CD4-positive, alpha-beta T cell (primary cell): ENCODE measurements at places on chromosomes 7 and 10. TPM values are rescaled to one million over a fixed set of nuclear protein-coding genes. Genes with fewer than 3 reads are reported as not detected.

DNA sequence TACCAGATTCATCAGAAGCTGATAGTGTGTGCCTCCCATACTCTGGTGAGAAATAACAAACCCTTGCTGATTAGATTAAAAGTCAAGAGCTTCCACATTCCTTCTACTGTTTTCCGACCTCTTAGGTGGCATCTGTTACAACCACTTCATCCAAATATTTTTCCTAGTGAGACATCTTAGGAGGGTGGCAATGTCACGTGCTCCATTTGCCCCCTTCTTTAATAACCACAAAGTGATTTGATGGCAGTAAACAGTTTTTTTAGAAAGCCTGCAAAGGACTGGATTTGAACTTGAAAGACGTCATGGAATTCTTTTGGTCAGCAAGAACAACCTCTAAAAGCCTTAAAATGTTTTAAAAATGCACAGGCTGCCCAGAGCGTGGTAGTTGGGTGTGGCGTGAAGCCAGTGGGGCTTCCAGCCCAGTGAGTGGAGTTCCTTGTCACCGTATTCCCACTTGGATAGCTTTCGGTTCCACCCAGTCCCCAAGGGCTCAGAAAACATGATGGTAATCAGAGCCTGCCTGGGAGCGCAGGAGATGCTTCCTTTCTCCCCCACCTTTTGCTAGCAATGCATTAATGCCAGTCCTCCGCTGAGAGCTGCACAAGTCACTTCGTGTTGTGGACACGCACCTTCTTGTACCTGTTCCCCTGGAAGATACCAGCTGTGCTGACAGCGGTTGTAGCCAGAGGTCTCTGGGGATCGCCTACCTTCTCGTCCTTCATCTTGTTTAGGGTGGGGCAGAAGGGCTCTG, 256.4 kb downstream of the KIAA1217 start:
- DNase-seq = no peak

- DNase-seq = no peak
These were observed 32.3 kb upstream of the TM9SF3 start for GRCh38 chr10:96619120-96619519.

DNA sequence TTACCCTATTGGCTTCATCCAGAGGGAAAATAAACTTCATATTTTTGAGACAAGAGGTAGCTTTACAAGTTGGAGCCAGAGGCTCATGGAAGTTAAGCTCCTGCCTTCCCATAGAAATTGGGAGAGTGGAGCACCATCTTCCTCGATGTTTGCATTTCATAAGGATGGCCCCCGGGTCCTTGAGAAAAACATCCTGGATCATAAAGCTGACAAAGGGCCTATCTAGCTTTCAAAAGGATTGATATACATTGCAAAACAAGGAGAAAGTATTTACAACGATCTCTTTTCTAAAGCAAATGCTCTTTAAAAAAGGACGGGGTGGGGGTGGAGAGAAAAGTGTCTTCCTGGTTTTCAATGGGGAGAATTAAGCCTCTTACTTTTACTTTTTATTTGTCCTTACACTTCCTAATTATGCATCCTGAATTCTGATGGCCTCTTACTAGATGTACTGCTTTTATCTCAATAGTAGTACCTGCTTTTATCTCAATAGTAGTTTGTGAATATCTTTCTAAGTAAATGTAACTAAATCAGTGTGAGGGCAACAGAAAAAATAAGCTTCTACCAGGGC, 65.6 kb downstream of the PTPRZ1 start:
- no peak for DNase-seq

GRCh38 chr7:28623105-28623730, 210.9 kb downstream of the CREB5 start:
- no peak for DNase-seq

DNA sequence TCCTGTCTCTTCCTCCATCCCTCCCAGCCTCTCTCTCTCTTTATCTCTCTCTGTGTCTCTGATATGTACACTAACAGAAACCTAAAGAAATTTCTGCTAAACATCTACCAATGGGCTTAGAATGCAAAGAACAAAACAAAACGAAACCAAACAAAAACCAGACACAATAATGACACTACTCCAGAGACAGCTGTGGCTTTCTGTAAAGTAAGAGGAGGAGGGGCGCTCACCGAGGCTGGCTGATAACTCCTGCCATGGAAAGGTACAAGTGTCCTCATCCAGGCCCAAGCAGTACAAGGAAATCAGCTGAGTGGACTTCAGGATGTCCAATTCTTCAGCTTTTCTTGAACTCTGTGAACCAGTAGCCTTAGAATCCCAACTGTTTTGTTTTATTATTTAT, 70.4 kb upstream of the FZD8 start:
- DNase-seq = no peak

- no peak for DNase-seq
These were observed 39.9 kb upstream of the INSYN2A start for GRCh38 chr10:127236266-127236665.

- no peak for DNase-seq
These were observed 50.6 kb downstream of the KIAA1217 start for GRCh38 chr10:24259365-24260130.

DNA sequence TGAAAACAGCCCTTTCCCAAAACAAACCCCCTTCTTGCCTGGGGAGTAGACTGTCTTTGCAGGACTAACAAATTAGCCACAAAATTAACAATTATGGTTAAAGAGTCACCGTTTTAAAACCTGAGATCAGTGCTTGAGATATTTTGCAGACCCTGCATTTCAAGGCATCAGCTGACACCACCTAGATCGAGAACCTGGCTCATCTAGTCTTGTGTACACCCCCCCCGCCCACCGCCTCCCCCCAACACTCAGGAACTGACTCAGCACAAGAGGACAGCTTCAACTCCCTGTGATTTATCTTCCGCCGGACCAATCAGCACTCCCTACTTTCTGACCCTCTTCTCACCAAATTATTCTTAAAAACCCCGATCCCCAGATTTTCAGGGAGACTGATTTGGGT, 737.1 kb downstream of the PHTF2 start:
- no peak for DNase-seq

GRCh38 chr7:137965942-137966640, 35.8 kb downstream of the CREB3L2 start:
- DNase-seq = no peak

GRCh38 chr10:5151076-5151475, 33.9 kb downstream of the AKR1C8 start:
- DNase-seq = no peak

DNA sequence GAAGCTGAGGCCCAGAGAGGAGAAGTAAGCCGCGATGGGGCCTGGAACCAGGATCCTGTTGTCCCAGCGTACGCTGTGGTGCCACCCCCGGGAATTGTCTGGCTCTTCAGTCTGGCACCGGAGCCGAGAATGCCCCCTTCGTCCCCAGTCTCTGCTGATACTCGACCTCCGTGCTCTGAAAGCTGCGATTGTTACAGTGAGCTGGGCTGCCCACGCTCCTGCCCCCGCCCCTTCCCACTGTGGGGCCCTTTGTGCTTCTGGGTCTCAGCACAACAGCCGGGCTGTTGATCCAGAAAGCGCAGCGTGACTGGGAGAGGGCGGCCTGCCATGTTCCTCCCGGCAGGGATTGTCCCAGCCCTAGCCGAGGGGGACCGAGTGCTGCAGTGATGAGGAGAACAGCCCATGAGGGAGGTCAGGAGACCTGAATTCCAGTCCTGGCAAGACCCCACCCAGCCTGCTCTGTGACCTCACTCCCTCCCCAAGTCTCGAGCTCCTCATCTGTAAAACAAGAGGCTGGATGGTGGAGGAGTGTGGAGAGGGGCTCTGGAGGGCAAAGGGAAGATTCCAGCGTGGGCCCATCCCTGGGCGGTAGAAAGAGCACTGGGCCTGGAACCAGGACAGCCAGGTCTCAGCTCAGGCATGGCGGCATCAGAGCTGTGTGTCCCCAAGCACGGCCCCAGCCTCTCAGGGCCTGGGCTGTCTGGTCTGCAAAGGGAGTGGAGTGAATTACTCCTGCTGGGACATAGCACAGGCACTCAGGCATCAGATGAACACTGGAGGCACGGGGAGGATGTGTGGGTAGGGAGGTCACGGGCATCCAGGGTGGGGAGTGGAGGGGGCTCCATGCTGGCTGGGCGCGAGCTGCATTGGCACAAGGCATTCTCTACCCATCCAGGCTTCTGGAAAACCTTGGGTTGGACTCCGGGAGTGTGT, 43.6 kb downstream of the TSPAN15 start:
- DNase-seq = no peak

GRCh38 chr10:96397902-96398301, 39.1 kb upstream of the OPALIN start:
- DNase-seq = no peak

DNA sequence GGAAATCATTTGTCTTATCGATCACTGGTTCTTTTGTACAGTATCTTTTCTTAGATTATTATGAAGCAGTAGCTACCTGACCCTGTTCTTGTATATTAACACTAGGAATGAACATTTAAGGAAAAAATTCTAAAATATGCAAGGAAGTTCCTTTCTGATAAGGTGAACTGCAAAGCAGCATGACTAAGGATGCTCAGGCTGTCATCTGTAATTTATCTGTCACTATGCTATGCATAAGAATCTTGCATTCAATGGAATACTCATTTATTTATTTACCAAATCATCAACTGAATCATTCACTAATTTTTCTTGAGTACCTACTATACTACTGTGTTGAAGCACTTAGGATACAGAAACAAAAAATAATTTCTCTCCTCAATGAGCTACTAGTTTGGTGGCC, 5.8 kb downstream of the GSDME start:
- DNase-seq = no peak

DNA sequence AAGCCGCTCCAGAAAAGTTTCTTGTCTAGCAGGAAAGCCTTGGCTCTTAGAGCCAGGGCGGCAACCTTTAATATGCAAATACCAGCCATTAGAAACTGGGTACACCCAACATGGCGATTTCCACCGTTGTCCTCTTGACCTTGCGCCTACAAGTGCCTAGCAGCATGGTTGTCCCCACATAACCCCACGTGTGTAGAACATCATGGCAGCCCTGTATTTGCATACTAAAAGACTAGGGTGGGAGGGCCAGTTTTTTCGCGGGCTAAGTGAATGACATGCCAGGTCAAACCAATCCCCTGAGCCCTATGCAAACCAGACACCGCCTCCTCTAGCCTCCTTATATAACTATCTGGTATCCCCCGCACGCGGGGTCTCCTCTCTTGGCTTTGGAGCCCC, 58.4 kb upstream of the FZD8 start:
- no peak for DNase-seq

DNA sequence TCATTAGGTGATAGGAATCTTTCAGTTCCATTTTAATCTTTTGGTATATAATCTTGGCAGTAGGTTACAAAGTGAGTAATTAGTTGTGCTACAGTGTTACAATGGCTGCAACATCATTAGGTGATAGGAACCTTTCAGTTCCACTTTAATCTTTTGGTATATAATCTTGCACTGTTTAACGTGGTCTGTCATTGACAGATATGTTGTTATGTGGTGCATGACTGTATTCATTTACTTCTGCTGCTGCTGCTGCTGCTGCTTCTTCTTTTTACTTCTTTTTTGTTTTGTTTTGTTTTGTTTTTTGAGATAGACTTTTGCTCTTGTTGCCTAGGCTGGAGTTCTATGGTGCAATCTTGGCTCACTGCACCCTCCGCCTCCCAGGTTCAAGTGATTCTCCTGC, 28.6 kb downstream of the ST7 start:
- DNase-seq = no peak

DNA sequence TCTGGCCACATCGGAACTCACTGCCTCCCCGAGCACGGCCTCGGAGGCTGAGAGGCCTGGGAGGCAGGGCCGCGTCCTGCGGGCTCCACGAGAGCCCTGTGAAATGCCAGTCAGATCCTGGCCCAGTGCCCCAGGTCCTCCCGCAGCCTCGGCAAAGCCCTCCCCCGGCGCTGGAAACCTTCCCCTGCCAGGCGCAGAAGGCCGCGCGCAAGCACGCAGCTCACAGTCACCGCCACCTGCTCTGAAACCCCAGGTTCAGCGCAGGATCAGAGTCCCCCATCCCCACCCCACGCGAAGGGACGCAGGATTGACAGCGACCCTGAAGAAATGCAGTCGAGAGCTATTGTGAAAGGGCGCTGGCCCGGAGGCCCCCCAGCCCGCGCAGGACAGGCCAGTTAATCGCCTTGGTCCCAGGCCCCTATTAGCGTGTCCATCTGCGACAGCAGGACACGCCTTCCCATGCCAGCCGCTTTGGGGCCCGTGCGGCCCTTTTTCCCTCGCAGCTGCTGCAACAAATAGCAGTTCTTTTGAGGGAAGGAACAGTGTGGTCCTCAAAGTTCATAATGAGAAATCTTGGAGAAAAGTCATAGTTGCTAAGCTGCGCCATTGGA, 13.5 kb upstream of the EGFR start:
- DNase-seq = no peak

DNA sequence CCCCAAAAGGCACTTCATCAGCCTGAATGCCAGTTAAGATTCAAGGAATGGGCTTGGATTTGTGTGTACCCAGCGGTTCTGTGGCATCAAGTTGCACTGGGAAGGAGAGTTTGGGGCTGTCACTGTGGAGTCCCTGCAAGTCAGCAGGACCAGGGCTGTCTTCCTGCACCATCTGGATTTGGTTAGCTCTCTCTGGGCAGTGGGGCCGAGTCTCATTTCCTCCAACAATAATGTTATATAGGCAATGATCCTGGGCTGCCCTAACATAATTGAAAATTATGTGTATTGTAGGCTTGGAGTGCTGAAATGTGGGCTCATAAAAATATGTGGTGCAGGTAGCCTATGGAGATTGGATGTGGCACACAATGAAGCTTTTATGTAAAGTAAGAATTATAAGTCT, 87.2 kb downstream of the TCF7L2 start:
- no peak for DNase-seq

- DNase-seq = no peak
These were observed 51.4 kb upstream of the SCIN start for GRCh38 chr7:12518920-12519681.

GRCh38 chr7:33903791-33904680, 1.3 kb upstream of the BMPER start:
- no peak for DNase-seq

DNA sequence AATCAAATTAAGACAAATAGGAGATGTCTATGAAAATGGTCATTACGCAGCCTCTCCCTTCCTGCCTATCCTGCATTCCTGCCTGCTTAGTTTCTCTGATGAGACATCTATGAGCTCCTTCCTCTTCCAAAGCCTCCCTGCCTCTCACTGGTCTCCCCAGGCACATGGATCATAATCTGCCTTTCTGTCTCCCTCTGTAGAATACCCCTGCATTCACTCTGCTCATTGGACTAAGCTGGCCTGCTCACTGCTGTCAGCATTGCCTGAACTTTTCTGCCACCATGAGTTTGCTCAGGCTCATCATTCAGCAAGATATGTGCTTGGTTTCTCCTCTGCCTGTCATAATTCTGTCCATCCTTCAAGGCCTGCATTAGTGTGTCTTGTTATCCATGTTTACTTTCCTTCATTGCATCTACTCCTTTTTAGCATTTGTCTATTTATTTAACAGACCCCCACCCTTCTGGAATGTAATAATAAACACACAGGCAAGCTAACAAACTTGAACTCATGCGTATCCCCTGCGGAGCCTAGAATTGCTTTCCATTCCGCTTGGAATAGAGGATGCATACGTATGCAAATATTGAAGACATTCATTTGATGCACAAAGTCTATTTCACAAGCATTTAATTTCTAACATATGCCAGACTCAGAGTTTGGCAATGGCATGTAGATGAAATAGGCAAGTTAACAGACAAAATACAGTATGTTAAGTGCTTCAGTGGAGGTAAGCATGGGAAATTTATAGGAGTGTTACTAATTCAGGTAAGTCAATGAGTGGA, 88.3 kb downstream of the PTPRZ1 start:
- no peak for DNase-seq

Gene TMEM139
- 0.27 TPM for total RNA-seq

Gene CABCOCO1
- total RNA-seq = not detected

Gene HOXA7
- total RNA-seq = not detected

Gene ZC3HAV1
- 178 TPM for total RNA-seq

Gene NXPH1
- not detected for total RNA-seq

Gene NYAP1
- total RNA-seq = 0.66 TPM

Gene SPDYE8
- not detected for total RNA-seq

Gene CPA5
- not detected for total RNA-seq
